ENCODE measurements at places on chromosomes 2 and 18.

DNA sequence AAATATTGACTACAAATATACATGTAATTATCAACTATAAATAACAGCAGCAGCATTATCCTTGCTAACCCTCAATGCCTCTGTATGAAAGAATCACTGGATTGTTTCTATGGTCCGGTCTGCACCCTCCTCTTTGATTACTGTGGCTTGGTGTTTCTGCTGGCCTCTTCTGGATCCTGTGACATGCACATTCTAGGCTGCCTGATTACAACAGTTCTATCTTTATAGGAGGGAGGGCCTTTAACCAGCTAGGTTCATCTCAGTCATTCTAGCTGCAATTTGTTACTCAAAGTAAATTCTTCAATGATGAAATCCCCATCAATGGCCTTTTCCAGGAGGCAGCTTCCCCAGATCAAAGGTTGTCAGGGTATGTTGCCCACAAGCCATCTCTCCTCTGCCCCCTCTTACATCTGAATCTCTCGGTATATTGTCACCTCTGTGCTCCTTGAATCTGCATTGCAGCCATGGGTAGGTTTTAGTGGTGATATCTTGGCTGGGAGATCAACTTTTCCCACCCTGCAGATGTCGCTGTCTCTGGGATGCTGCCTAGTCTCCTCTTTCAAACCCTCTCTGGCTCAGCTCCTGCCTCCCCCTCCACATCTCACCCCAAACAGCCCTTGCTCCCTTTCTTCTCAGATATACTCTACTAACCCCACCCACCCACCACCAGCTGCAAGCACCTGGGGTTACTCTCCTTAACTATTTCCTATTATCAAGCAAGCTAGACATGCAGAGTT is 106.2 kb upstream of the BZW1 start:
- no peak for DNase-seq

GRCh38 chr2:240820607-240821428 is 799 bp upstream of the KIF1A start:
- DNase-seq = peak; percentile 76

DNA sequence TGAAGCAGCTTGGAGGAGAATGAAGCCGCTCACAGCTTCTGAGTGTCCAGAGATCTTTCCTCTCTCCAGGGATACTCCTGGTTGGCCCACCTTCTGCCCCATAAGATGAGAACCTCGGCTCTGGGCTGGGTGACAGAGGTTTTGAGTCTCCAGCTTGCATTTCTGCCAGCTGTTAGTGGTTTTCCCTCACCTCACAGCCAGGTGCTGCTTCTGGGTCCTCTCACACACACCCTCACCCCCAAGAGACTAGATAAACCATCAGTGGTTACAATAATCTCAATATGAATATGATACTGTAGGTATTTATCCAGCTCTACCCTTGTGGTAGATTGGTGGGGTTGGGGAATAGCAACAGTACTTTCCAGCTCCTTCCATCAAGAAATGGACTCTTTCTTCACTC is 161.7 kb upstream of the SIX3 start:
- no peak for DNase-seq

GRCh38 chr18:9417073-9417851 is 58.1 kb upstream of the RALBP1 start:
- no peak for DNase-seq

GRCh38 chr2:47838686-47839085 is 55.7 kb downstream of the MSH6 start:
- no peak for DNase-seq

GRCh38 chr2:200567932-200568331 is 17.9 kb upstream of the AOX1 start:
- no peak for DNase-seq

GRCh38 chr2:20728114-20728758 is 61.3 kb downstream of the GDF7 start:
- DNase-seq = no peak

DNA sequence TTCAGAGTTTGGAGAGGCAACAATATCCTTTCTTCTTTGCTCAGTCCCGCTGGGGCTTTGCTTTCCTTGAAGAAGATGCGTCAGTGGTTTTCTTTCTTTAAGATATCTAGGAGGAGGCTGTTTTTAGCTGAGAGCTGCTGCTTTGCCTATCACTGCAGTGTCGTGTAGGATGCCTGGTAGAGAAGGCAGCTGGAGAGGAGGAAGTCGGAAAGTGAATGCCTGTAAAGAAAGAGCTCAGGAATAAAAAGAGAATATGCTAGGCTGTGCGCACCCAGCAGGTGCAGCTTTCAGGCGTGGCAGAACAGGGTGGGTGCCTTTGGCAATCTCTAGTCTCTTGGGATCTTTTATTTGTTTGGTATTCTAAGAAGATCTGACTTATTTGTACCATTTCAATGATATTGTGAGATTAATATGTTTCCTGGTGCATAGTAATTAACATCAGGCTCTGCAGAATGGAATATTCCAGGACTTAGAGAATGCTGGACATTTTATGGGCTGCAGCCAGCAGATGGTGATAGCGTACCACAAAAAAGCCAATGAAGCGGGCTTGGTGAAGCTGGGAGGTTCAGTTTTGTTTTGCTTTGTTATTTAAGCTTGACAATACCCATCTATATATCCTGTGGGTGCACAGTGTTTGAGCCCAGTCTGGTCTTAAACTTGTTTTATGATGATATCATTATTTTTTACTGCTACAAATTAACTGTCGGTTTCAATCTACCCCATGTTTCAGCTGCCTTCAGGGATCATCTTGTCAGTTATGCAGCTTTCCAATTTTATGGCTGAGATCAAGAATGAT is 34.9 kb downstream of the CAVIN2 start:
- peak; percentile 79 for DNase-seq
